DMS 273 treated with DMSO at 0.1 percent for 48 hours (cell line): ENCODE measurements at places on chromosomes 12 and 14.

GRCh38 chr12:105107171-105107493 lies 399 bp upstream of the WASHC4 start:
- no peak for DNase-seq

GRCh38 chr12:56126732-56127239 lies 1.3 kb upstream of the ESYT1 start:
- DNase-seq: no peak

GRCh38 chr14:71168564-71169427 lies 261.5 kb downstream of the PCNX1 start:
- no peak for DNase-seq

- DNase-seq: no peak
Observed at GRCh38 chr12:111406474-111407376, 1.0 kb downstream of the SH2B3 start.
